ENCODE measurements at places on chromosomes 1 and 21.

DNA sequence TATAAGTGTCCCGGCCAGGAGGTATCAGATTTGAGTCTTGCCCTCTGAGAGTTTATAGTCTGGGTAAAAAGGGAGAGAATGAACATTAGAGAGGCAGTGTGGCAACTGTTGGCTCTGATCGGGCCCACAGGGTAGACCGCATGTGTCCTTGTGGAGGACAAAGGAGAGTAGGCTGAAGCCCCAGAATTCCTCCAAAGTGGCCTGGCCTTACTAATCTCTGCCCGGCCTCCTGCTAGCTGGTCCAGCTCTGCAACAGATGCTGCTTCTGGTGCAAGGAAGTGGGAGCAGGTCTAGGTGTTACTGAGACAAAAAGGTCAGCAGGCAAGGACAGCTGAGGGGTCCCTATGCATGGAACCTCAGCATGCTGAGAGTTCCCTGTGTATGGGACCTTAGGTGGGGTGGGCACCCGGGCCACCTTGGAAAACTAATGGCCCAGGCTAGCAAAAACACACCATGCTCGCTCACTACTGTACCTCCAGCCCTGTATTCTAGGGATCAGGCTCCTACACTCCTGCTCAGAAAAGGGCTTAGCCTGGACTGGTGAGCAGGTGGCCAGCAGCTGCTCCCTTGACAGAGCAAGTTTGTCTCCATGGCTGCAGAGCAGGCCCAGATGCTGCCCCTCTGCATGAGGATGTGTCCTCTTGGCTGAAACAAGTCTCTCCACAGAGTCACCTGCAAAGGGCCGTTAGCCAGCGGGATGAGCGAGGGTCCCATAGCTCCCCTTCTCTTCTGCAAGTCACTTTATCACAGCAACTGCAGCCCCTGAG is 30.3 kb upstream of the RGS16 start:
- DNase-seq, result no peak

GRCh38 chr1:182114627-182115023 is 53.1 kb upstream of the ZNF648 start:
- no peak for DNase-seq

DNA sequence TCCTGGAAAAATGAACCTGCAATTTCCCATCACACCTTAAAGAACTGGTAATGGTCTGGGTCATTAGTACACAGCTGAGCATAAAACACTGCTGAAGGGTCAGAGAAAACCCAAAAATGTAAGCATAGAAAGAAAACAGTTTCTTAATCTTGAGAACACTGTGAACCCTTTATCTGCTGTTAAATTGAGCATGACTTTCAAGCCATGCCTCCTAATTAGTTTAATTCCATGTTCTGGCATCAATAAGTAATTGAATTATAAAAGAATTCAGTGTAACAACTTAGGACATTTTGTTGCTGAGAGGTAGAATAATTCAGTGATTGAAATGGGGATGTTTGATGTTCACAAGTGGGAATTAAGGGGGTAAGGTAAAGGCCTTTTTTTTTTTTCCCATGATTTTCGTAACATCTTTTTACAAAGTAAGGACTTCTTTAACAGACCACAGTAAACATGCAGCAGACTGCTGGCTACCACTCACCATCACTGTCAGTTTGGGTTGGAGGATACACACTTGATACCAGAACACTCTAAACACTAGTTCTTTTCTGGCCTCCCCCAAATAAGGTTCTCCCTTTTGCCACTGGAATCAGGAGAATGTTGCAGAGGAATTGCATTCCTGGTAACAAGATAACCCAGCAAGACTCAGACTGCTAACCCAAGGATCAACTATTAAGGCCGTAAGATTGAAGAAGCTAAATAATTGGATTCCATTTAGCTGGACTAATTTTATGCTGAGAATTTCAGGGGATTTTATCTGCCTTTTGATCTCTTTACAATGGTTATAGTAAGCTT is 3.0 kb downstream of the RWDD3 start:
- no peak for DNase-seq

- DNase-seq, result no peak
These were observed 184 bp downstream of the B4GALT2 start for GRCh38 chr1:43979261-43979527.

GRCh38 chr1:231233735-231234417 is 7.1 kb upstream of the GNPAT start:
- no peak for DNase-seq

- DNase-seq, result no peak
These were observed 158.1 kb upstream of the C1orf174 start for GRCh38 chr1:4058122-4058521.
